ENCODE measurements at places on chromosomes 2 and 18.

GRCh38 chr2:30105556-30105955 is 41.3 kb upstream of the YPEL5 start:
- DNase-seq: no peak

DNA sequence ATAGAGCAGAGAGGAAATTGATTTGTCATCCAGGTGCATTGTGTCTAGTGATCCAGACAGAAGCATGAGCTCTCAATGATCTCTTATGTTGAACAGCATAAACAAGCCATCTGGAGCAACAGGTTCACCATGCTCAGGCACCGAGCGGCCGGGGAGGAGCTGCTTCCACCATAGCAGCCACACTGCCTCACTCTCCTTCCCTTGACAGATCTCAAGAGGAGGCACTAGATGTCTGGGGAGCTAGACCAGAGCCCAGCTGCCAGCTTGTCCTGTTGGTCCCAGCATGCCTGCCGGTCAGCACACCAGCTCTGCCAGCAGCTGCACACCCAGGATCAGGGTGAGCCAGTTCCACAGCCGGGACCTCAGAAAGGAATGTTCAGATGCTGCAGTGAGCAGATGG is 17.5 kb upstream of the LONRF2 start:
- DNase-seq: no peak

- peak; percentile 9 for DNase-seq
These were observed 683 bp downstream of the MBOAT2 start for GRCh38 chr2:9002637-9003365.

- DNase-seq: no peak
These were observed 82.1 kb upstream of the TANK start for GRCh38 chr2:161078211-161078539.

GRCh38 chr2:143521396-143521795 is 392.2 kb downstream of the ARHGAP15 start:
- no peak for DNase-seq

- no peak for DNase-seq
These were observed 33.1 kb downstream of the GPC1 start for GRCh38 chr2:240468303-240469238.

DNA sequence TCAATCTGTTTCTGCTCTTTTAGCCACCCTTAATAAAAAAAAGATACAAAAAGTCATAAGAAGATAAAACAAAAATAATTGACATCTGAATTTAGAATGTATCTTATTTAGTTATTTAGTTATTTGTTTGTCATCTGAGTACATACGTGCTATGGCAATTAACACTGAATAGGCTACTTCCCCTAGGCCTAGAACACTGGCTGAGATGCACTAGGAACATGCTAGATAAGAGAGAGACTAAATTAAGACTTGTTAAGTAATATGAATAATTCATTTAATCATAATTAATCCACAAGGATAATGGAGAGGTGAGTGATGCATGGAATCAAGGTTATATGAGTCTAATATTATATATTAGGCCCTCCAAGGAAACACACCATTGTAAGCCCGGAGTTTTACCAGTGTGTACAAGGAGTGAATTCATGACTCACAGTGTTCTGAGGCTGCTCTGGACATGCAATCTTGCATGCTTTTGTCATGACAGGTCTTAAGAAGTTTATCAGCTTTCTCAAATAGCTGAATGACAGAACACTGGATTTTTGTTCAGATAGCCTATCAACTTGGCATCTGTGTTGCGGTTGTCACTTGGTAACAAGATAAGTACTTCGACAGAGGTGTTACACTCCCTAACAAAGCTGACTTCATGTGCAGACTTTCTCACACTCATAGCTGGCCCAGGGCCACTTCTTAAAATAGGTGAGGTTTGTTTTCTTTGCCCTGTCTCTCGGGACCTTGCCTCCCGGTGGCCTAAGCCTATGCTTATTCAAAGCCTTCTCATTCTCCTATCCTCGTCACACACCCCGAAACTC is 5.0 kb upstream of the SERPINB2 start:
- no peak for DNase-seq

DNA sequence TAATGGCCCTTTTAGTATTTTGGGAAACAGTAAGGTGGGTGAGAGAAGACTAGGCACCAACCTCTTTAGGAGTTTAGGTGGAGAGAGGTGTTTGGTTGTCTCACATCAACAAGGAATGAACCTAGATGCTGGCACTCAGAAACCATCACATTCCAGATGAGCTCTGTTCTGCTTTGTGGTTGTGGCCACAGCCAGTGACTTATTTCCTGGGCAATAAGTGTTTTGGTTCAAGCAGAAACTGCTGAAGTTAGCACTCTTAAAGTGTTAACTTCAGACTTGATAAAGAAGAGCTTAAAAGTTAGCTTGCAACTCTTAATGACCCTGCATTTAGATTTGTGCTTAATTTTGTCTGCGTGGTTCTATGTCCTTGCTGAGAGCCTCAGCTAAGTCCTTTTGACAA is 929.2 kb downstream of the SLC4A3 start:
- DNase-seq: no peak

GRCh38 chr18:32289483-32290075 is 99.7 kb downstream of the MEP1B start:
- DNase-seq: no peak

DNA sequence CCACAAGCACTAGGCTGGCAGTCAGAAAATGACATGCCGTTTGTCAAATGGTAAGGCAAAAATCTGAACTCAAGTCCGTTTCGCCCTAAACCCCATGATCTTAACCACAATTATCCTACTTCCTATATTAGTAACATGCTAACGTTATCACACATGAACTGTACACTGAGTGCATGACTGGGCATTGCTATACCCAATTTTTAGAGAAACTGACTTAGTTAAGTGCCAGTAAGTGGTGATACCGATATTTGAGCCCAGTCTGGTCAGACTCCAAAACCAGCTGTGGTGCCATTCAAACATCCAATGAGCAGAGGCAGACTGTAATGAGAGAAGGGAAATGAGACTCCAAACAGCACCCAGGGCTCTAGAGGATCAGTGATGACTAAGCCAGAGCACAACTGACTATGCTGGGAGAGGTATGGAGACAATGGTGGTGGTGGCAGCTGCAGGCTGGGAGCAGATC is 311.7 kb upstream of the PKDCC start:
- DNase-seq: no peak

GRCh38 chr2:225740086-225740485 is 340.6 kb downstream of the NYAP2 start:
- DNase-seq: no peak

DNA sequence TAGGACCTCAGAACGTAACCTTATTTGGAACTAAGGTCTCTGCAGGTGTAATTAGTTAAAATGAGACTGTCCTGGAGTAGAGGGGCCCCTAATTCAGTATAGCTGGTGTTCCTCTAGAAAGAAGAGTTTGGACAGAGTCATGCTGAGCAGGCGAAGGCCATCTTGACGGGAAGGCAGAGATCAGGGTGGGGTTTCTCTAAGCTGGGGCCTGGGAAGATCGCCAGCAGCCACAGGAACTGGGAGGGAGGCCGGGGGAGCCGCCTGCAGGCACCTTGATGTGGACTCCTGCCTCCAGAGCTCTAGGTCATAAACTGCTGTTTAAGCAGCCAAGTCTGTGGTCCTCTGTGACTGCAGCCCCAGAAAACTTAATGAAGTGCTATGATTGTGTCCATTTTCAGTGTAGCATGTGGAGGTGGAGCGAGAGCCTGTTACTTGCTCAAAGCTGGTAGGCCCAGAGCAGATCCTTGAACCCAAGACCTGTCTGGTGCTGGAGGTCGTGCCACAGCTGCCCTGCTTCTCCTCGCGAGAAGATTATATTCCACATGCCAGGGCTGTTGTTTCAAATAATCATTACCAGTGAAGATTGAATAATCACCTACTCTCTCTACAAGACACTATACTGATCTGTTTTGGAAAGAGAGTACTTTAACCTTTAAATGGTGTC is 105.7 kb downstream of the TPO start:
- no peak for DNase-seq

- DNase-seq: no peak
These were observed 923 bp downstream of the PSMD1 start for GRCh38 chr2:231057590-231057989.

DNA sequence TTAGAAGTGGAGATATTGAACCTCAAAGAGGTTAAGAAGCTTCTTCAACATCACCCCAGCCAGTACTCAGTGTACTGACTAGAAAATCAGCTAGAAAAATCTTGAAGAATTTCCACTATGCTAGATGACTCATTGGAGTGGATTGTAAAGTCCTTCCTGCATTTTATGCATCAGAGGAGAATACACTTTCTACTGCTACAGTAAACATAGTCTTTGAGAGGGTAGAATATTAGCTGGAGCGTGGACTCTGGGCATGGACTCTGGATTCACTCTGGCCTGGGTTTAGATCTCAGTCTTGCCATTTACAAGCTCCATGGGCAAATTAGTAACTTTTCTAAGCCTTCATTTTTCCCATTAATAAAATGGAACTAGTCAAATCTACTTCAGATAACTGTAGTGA is 215.9 kb downstream of the IRS1 start:
- DNase-seq: no peak

DNA sequence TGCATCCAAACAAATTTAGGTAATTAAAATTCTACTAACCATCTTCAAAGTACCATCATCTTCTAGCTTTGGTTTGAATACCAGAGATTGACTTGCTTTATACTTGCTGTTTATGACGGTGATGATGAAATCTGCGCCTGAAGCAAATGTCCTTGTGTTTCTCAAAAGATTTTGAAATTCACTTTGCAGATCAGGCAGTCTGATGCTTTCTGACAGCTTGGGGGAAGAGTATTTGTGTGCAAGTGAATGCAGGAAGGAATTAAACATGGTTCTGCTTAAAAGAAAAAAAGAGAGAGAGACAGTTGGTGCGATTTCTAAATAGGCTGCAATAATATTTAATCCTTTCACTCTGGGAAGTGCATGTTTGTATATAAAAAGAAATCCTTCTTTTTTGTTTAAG is 29.6 kb downstream of the CSRNP3 start:
- no peak for DNase-seq

Data from activated naive CD8-positive, alpha-beta T cell treated with anti-CD3 and anti-CD28 coated beads for 36 hours (primary cell).